ENCODE measurements at places on chromosomes 12 and 14.

DNA sequence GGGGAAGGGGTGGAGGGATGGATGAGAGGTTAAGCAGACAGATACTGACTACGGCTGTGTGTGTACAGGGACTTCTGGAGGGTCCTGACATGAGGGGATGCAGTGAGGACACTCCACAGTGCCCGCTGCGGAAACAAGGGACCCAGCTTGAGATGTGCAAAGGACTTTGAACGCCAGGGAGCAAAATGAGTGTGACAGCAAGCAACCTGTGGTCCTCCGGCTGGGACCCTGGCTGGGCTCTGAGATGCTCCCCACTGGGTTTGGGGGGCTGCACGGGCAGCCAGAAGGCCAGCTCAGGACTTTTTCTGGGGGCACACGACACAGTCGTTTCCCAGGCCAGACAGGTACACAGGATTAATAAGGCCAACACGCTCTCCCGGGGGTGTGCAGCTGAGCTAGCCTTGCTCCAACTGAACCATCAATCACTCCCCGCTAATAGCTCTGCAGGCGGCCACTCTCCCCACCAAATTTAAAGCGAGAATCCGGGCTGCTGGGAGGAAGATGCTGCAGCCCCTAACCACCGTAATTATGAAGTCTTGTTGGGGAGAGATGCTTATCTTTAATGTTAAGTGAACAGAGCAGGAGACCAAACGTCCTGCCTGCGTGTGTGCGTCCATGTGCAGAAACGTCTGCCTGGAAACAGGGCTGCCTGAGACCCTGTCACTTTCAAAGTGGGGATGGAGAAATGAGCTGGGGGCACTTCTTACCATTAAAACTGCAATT lies 51.6 kb upstream of the DLK1 start:
- no peak for DNase-seq

DNA sequence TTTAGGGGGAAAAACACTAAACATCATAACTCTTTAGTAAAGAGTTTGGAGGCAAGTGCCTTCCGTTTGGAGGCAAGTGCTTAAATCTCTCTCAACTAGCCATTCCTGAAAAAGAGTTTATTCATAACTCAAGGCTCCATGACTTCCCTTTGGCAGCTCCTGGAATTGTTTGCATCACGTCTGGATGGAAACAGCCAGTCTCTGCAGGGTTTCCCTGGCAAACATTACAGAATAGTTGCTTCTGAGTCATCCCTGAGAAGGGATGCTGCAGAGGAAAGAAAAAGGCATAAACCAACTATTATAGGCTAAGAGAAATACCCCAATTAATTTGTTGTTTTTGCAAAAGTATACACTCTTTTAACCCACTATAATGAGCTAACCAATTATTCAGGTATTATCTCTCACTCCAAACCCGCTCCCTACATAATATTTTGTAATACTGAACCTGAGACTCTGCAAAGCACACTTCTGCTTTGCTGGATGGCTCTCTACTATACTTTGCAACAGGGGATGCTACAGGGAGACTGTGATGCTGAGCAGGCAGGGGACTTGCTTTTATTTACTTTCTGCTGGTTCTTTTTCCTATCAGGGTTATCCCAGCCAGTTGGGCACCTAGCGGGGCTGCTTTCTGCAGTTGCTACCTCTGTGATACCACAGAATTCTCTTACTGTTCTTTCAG lies 497.7 kb downstream of the FUT8 start:
- DNase-seq, result peak; percentile 40

- DNase-seq, result no peak
Observed at GRCh38 chr14:54225457-54226060, 171.2 kb upstream of the CDKN3 start.

DNA sequence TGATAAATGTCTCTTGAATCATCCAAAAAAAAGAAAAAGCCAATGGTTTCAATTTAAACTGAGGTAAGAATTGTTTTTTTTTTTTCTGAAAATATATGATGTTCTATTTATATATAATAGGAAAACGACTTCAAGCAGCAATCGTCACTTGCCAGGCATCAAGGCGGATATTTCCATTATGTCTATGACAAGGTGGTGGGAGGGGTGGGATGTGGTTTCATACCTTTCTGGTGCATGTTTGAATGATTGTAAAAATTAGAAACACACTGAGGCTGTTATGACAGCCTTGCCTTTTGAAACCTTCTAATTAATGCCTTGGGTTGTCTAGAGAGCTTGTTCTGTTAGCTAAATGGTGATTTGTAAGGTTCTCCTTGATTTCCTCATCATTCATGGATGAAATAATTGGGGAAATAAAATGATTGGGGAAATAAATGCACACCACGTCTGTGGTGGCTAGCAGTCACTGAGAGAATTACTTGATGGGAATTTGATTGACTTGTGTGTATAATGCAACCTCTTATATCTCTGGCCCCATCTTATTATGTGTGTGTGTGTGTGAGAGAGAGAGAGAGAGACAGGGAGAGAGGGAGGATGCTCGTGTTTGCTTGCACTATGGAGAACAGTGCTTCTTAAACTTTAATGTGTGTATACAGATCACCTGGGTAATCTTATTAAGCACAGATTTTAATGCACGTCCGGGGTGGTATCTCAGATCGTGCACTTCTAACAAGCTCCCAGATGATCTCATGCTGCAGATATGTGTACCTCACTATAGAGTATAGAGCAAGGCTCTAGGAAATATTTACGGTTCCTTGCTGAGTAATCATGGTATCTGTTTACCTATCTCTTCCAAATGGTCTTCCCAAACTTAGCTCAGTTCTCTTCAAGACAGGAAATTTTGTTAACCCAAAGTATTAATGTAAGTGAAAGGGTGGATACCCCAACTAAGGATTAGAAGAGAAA lies 502.6 kb downstream of the DIO2 start:
- no peak for DNase-seq

GRCh38 chr14:51092965-51093364 lies 1.9 kb downstream of the TRIM9 start:
- DNase-seq, result no peak

- no peak for DNase-seq
Observed at GRCh38 chr12:83817730-83818129, 1094.9 kb downstream of the SLC6A15 start.

GRCh38 chr12:104703372-104703771 lies 246.6 kb downstream of the CHST11 start:
- DNase-seq, result no peak

GRCh38 chr12:3005736-3006135 lies 46.5 kb downstream of the TEAD4 start:
- no peak for DNase-seq

- no peak for DNase-seq
Observed at GRCh38 chr12:47577206-47577989, 128.4 kb downstream of the RPAP3 start.

- no peak for DNase-seq
Observed at GRCh38 chr12:93091886-93092648, 163.0 kb upstream of the EEA1 start.

DNA sequence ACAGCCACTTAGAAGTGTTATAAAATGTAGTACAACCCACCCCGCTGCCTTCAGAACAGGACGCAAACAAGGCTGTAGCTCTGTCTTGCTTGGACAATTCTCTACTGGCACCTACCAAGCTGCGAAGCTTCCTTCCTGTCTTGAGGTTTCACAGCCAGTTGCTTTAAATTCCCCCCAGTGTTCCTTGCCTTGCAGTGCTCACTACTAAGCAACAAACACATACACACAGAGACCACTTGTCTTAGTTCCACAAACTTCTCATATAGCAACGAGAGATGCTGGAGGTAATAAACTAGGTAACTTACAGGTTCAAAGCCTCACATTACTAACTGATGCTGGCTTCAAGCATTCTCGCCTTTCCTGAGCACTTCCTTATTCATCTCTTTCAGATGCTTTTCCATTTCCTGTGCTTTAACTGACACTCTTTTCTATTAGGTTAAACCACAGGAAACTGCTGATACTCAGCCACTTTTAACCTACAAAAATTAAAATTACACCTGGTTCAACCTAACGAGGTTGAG lies 91.5 kb upstream of the PTGDR start:
- no peak for DNase-seq

DNA sequence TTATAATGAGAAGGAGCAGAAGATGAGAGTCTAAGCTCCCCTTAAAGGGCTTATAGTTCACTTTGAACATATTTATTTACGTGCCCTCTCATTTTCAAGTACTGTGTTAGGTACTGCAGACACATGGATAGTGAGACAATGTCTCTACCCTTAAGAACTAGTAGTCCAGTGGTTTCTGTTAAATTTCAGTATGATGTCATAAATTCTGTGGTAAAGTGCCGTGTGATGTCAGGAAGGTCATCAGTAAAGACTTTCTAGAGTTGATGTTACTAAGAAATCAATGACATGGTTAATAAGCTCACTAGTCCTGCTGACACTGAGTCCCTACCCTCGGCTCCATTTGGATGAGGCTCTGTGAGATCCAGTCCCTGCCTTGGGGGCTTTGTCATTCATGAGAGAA lies 475.6 kb downstream of the ZFP36L1 start:
- DNase-seq, result no peak

DNA sequence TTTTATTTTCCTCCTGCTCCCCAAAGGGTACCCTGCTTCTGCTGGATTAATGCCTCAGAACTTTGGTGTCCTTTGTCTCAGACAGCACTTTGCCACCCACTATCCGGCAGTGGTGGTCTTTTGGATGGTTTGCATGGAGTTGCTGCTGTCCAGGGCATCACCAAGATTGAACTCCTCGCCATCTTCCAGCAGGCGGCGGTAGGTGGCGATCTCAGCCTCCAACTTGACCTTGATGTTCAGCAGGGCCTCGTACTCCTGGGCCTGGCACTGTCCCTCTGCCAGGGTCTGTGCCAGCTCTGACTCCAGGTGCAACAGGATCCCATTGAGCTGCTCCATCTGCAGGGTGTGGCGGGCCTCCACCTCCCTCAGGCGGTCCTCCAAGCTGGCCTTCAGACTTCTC lies 9.4 kb upstream of the NOPCHAP1 start:
- DNase-seq, result no peak

DNA sequence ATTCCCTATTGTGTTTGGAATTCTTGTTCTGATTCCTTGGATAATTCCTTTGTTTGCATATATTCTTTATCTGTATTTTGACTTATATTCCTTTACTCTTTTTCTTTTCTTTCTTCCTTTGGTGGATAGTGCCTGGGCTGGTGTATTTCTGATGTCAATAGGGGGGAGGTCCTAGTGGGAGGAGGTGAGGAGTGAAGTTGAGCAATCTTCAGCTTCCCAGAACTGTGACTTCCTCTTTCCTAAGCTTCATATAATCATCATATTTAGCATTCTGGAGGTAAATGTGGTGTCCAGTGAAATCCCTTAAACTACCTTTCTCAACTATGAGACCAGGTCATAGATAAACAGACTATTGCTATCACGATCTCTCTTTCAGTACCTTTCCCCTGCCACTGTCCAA lies 29.6 kb upstream of the TBPL2 start:
- DNase-seq, result no peak

DNA sequence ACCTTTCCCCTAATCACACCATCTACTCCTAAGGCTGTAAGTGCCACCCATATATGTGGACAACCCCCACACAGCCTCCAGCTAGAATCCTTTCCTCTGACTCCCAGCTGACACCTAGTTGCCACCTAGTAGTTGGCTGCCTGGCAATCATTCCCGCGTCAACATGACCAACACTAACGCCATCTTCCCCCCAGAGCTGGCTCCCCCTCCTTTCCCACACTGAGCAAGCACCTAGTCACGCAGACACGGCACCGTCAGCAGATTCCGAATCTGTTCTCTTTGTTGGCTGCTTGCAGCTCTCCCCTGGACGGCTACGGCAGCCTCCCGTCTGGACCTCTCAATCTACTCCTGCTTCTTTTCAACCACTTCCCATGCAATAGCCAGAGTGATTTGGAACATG lies 27.7 kb downstream of the UBR7 start:
- DNase-seq, result no peak

DNA sequence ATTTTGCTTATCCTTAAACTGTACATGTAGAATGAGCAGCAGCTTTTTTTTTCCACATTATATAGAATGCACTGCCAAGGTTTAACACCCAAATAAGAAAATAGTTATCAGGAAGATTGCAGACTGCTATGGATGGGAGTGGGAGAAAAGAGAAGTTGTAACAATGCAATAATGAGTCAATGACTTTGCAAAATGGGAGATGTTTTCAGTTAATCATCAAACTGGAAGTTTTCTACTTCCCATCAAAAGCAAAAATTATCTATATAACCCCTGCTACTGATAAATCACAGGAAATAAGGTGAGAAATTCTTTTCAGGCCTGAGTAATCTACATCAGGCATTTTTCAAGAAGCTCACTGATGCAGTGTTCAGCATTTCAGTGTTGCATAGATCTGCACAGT lies 309.1 kb downstream of the GXYLT1 start:
- no peak for DNase-seq

GRCh38 chr14:91693346-91693745 lies 38.5 kb downstream of the CATSPERB start:
- no peak for DNase-seq

GRCh38 chr12:77847060-77847541 lies 16.4 kb downstream of the NAV3 start:
- peak; percentile 91 for DNase-seq

GRCh38 chr14:95526483-95527386 lies 8.1 kb upstream of the GLRX5 start:
- DNase-seq, result no peak

- no peak for DNase-seq
Observed at GRCh38 chr12:29563636-29564035, 66.2 kb upstream of the OVCH1 start.

DNA sequence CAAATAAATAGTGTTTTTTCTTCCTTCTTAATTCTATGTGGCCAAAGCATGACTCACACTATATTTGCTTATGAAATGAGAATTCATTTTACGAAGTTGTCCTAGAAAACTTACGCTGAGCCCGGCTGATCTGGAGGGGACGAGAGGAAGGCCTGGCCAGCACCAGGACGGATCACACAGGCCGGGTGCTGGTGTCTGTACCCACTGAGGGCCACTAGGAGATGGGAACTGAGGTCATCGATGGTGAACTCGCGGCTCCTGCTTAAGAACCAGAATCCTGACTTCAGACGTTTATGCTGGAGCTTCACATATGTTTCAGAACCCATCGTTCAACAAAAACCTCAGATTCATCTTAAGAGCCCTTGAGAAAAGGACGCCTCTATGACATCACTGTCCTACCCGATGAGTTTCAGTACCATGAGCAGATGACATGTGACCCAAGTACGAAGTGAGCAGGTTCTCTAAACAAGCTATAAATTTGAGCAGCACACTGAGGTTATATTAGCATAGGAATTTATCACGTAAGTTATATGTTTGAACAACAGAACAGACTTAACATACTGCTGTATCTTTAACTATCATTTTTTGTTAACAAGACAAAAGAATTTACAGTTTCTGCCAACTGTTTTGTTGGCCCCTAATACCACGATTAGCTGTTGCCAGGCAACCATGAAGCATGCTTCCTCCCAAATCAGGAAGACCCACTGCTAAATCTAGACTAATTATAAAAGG lies 111.9 kb downstream of the FOXN3 start:
- DNase-seq, result no peak
